ENCODE measurements at places on chromosomes 3 and 15. TPM values are rescaled to one million over a fixed set of nuclear protein-coding genes. Genes with fewer than 3 reads are reported as not detected.

GCNT3 gene
- not detected for total RNA-seq

SMCO1 gene
- not detected for total RNA-seq

ILDR1 gene
- total RNA-seq, result not detected

DNA sequence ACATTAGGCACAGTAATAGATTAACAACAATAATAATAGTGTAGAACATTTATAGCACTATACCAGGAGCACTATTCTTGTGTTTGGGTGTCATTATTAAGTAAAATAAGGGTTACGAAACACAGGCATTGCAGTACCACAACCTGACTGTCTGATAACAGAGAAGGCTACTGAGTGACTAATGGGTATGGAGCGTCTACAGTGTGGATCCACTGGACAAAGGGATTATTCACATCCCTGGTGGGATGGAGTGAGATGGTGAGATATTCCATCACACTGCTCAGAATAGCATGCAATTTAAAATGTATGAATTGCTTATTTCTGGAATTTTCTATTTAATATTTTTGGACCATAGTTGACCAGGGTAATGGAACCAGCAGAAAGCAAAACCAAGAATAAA is 18.2 kb downstream of the MINDY4B start:
- no peak for DNase-seq

SLC22A14 gene
- not detected for total RNA-seq

CCDC14 gene
- total RNA-seq, result 10.1 TPM

- DNase-seq, result no peak
These were observed 9.7 kb downstream of the ITIH4 start for GRCh38 chr3:52820736-52821135.

- DNase-seq, result peak; percentile 70
These were observed 2.1 kb downstream of the USP50 start for GRCh38 chr15:50544368-50544767.

ABTB1 gene
- total RNA-seq, result 37.7 TPM

GRCh38 chr15:81856634-81857026 is 189.2 kb downstream of the MEX3B start:
- peak; percentile 19 for DNase-seq

GRCh38 chr15:62068071-62068809 is 1.5 kb downstream of the C2CD4A start:
- no peak for DNase-seq

SPATA12 gene
- 0.13 TPM for total RNA-seq

DNA sequence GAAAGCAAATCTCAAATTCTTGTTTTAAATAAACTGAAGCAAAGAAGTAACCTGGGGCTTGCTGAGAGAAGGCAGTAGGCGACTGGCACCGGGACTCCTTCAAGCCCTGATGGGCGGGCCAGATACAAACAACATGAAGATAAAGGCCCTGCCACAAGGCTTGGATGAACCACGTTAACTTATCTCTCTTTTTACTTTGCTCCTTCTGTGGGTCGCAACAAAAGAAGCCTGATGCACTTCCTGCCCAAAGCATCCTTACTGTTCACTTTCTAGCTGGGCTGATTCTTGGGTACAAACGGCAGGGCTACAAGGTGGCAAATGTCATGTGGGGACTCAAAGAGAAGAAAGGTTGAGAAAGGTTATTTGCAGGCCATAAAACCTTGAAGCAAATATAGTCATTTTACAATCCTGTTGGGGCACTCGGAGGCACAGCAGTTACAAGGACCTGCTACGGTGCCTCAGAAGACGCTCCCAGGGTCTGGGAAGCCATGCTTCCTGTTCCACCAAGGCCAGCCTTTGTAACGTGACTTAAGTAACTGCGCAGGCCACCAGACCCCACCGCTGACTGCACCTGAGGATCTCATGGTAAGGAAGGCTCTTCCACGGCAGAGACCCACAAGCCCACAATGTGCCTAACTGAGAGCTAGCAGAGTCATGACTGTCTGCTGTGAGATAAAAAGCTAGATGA is 71.1 kb downstream of the CHSY1 start:
- DNase-seq, result no peak

LHFPL4 gene
- 0.13 TPM for total RNA-seq

GRCh38 chr3:72756900-72757299 is 91.3 kb downstream of the SHQ1 start:
- DNase-seq, result no peak

GOLGA8G gene
- total RNA-seq, result not detected

- no peak for DNase-seq
These were observed 100.1 kb upstream of the PLSCR5 start for GRCh38 chr3:146705225-146705624.

PRR23C gene
- not detected for total RNA-seq

ANKRD63 gene
- total RNA-seq, result not detected

DNA sequence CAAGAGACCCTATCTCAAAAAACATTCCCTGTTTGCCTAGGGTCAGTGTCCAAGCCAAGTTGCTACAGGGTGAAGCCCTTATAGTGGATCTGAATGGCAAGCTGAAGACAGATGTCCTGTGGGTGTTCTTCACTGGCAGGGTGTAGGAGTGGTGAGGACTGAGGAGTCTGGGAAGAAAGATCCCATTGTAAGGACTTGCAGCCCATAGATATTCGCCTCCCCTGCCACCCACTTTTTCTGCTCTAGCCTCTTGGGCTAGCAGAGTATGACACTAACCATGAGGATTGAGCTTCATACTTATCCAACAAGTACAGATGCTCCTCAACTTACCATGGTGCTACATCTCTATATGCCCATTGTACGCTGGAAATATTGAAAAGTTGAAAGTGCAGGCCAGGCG is 13.2 kb downstream of the CYP19A1 start:
- DNase-seq, result no peak

ZNF662 gene
- 4.0 TPM for total RNA-seq

DNA sequence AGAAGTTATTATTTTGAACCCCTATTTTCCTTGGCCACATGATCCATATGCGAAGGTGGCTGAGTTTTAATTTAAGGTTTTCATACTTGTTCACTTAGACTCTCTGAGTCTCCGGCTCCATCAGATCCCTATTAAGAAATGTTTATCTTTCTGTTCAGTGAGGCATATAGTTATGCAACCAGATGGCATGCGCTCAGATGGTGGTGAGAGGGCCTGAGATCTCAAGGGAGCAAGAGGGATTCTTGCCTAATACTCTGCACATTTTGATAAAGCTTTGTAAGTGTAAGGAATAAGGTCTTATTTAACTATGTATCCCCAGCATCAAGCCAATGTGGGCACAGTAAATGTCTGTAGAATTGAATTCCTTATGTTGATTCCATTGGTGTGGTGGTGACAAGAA is 78.9 kb upstream of the DPH6 start:
- no peak for DNase-seq

GRCh38 chr15:57090496-57090859 is 172.0 kb downstream of the TCF12 start:
- no peak for DNase-seq

GOLGA8J gene
- not detected for total RNA-seq

GRCh38 chr3:119647171-119647570 is 13.2 kb downstream of the POPDC2 start:
- DNase-seq, result no peak

ZIC1 gene
- not detected for total RNA-seq

GRCh38 chr3:177899275-177900067 is 636.8 kb upstream of the KCNMB2 start:
- no peak for DNase-seq

GOLGA6L4 gene
- 2.1 TPM for total RNA-seq

- DNase-seq, result no peak
These were observed 84.2 kb upstream of the TBL1XR1 start for GRCh38 chr3:177281292-177282118.

NRROS gene
- total RNA-seq, result 8.2 TPM

- no peak for DNase-seq
These were observed 17.5 kb downstream of the IL1RAP start for GRCh38 chr3:190531406-190531805.

DNA sequence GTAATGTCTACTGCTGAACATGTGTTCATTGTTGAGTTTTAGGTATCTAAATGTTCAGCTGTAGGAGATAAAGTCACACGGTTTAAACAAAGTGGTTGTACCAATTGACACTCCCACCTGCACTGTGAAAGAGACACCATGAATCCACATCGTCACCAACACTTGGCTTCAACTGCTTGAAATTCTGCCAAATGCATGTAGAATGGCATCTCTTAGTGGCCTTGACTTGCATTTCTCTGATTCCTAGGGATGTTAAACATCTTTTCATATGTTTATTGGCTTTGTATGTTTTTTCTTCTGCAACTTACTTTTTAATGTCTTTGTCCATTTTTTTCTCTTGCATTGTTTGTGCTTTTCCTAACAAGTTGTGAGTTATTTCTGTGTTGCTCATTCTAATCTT is 43.4 kb downstream of the RPLP1 start:
- no peak for DNase-seq

DNA sequence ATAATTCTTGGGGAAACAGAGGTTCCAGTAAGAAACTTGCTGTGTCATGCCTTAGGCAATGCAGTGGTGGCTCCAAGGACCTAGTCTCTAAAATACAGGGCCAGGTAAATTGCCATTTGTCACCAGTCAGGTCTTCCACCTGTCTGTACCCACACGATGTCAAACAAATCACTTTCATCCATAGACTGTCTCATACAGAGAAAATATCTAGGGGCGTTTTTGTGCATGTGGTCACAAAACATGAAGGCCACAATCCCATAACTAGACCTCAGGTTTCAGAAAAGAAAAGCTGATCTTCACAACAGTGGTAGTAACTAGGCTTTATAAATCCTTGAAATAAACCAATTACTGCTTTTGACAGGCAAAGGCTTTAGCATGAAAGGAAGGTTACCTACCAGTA is 92.3 kb downstream of the SLC9A9 start:
- no peak for DNase-seq

GRCh38 chr3:56789076-56789475 is 12.7 kb downstream of the ARHGEF3 start:
- no peak for DNase-seq

BUB1B gene
- total RNA-seq, result 0.06 TPM

SLC28A1 gene
- total RNA-seq, result not detected

GPR15 gene
- total RNA-seq, result 0.32 TPM

- no peak for DNase-seq
These were observed 41.6 kb upstream of the MRPS22 start for GRCh38 chr3:139302084-139302800.

SNRPN gene
- 101 TPM for total RNA-seq

Measured in esophagus muscularis mucosa (tissue), 4 donors.